NCI-H1694 treated with DMSO at 0.1 percent for 48 hours (cell line): ENCODE measurements at places on chromosomes 2 and 18.

- no peak for DNase-seq
These were observed 70.5 kb upstream of the WIPF1 start for GRCh38 chr2:174668075-174668474.

GRCh38 chr2:102033750-102034682 lies 42.3 kb downstream of the IL1R2 start:
- DNase-seq = no peak

GRCh38 chr2:173346035-173346434 lies 8.6 kb upstream of the CDCA7 start:
- DNase-seq = no peak

DNA sequence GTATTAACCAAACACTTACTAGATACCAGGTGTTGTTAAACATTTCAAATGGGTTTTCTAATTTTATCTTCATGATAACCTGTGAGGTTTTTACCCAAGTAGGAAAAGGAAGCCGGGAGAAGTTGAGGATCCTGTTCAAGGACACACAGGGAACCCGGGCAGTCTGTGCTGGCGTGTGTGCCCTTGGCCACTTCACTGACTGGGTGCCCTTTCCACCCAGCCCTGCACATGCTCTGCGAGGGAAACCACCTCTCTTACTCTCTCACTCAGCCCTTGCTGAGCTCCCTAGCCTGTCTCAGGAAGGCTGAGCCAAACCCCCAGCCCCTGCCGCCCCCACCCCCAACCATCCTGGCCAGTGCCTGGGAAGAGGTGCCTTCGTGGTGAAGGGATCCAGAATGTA lies 51.8 kb downstream of the TEX44 start:
- no peak for DNase-seq

DNA sequence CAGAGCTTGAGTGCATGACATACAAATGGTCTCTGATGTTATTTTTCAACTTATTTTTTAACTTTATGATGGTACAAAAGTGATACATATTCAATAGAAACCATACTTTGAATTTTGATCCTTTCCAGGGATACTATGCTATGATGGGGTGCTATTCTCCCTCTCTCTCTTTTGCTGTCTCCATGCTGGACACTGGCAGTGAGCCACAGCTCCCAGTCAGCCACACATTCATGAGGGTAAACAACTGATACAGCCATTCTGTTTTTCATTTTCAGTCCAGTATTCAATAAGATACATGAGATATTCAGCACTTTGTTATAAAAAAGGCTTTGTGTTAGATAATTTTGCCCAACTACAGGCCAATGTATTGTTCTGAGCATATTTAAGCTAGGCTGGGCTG lies 859.3 kb upstream of the KLHL29 start:
- DNase-seq = no peak

DNA sequence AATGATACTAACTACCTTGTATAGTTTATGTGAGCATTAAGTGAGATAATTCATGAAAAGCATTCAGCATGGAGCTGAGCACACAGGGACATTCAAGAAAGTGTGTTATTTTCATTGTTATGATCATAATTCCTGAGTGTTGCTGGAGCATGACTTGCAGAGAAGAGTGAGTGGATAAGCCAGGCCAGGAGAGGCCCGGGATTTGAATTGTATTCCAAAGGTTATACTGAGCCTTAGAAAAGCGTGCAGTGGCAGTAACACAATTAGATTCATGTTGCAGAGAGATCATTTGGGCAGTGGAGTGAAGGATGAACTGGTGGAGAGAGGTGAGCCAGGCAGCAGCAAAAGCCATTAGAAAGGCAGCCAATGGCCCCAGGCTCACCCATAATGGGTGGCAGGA lies 142.9 kb upstream of the SH3BP4 start:
- DNase-seq = no peak
